Activated T-helper 17 cell treated with anti-CD3 and anti-CD28 coated beads, Interleukin-2, amount 50 U/mL, for 72 hours (primary cell): ENCODE measurements at places on chromosomes 7 and 10. TPM values are rescaled to one million over a fixed set of nuclear protein-coding genes. Genes with fewer than 3 reads are reported as not detected.

DNA sequence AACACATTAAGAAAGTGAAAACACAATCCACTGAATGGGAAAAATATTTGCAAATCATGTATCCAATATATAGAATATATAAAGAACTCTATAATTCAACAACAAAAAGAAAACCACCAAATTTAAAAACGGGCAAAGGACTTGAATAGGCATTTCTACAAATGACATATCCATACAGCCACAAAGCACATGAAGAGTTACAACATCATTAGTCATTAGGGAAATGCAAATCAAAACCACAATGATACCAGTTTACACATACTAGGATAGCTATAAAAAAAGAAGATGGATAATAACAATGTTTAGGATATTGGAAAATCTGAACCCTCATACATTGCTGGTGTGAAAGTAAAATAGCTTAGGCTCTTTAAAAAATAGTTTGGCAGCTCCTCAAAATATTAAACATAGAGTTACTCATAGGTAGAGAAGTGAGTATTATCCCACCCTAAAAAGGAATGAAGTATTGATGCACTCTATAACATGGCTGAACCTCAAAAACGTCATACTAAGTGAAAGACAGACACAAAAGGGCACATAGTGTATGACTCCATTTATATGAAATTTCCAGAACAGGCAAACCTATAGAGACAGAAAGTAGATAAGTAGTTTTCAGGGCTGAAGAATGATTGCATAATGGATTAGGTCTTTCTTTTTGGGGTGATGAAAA lies 4.5 kb downstream of the ZPBP start:
- ATAC-seq: peak; percentile 75

NSUN5 gene
- total RNA-seq: 48.4 TPM

DNA sequence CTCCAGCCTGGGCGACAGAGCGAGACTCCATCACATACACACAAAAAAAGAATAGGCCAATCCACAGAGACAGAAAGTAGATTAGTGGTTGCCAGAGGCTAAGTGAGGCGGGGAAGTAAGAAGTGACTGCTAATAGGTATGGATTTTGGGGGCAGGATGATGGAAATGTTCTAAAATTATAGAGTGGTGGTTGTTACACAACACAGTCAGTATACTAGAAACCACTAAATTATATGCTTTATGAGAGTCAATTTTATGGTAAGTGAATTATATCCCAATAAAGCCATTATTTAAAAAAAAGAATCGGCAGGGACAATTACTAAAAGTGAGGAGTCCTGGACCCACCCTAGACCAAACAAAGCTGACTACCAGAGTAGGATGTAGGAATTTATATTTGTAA lies 24.3 kb downstream of the DENND2A start:
- no peak for ATAC-seq

GRCh38 chr10:178723-179122 lies 43.5 kb downstream of the ZMYND11 start:
- ATAC-seq: no peak

GRCh38 chr10:34163075-34163905 lies 651.8 kb downstream of the PARD3 start:
- no peak for ATAC-seq

DNA sequence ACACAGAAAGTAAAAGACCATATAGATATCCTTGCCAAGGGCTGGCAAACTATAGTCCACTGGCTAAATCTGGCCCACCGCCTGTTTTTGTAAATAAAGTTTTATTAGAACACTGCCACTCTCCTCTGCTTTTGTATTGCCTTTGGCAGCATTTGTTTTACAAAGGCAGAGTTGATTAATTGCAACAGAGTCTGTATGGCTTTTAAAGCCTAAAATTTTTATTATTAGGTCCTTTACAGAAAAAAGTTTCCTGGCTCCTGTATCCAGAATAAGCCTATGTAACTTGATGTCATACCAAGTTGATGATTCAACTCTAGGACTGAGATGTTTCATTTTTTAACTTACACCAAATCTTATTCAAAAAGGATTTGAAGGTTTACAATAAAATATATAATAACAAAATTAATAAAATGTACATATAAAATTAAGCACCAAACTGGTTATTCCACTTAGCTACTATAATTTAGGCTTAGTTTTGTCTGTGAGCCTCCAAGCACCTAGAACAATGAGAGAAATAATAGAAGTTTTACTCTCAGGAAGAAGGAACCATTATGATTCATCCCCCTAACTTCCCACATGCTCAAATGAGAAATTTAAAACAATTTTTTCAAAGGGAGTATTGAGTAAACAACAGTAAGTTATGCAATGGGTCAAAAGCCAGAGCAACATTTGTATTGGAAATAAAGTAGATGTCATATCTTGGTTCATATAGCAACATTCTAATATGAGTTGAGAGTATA lies 31.9 kb downstream of the CPED1 start:
- no peak for ATAC-seq

- no peak for ATAC-seq
Measured at GRCh38 chr7:93985101-93985500, 19.1 kb downstream of the BET1 start.

GRCh38 chr10:110416776-110417711 lies 80.7 kb upstream of the DUSP5 start:
- ATAC-seq: no peak

- no peak for ATAC-seq
Measured at GRCh38 chr10:59057345-59057744, 119.1 kb upstream of the PHYHIPL start.

ASB10 gene
- total RNA-seq: not detected

- no peak for ATAC-seq
Measured at GRCh38 chr10:76175533-76176165, 744.2 kb downstream of the LRMDA start.

- ATAC-seq: no peak
Measured at GRCh38 chr7:26629696-26630095, 234.7 kb downstream of the SKAP2 start.

GRCh38 chr10:27911011-27911410 lies 87.9 kb downstream of the ODAD2 start:
- ATAC-seq: no peak
